ENCODE measurements at places on chromosomes 4 and X. TPM values are rescaled to one million over a fixed set of nuclear protein-coding genes. Genes with fewer than 3 reads are reported as not detected.

DNA sequence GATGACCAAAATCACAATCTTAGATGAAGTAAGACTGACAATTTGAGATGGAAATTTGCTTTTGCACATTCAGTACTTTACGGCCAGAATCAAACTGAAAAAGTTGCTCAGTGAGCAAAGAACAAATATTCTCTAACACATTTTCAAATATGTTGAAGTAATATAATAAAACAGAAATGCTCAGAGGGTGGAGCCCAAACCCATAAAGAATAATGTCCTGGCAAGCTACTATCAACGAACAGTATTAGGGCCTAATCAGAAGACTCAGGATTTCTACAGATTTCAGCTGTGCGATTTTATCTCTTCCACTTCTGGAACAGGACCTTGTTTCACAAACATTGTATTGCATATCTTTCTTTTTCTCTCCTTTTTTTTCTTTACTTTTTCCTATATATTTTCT, 505.0 kb downstream of the TECRL start:
- H3K4me3 ChIP-seq = no peak overlapping the region
- H3K27me3 ChIP-seq = no peaks in the 10 kb centered on the region
- no peaks in the 10 kb centered on the region for H3K36me3 ChIP-seq

GRCh38 chr4:89511776-89512175, 204.2 kb upstream of the GPRIN3 start:
- H3K4me3 ChIP-seq = no peak overlapping the region
- no peaks in the 10 kb centered on the region for H3K36me3 ChIP-seq
- no peaks in the 10 kb centered on the region for H3K4me1 ChIP-seq

- DNase-seq = no peak
- peaks cover 6% of the 10 kb centered on the region for H3K36me3 ChIP-seq
- no peak overlapping the region for H3K27ac ChIP-seq
- no peak overlapping the region for H3K4me3 ChIP-seq
- no peaks in the 10 kb centered on the region for H3K4me1 ChIP-seq
These were observed 34.1 kb downstream of the ART3 start for GRCh38 chr4:76108467-76109181.

GRCh38 chr4:13892739-13893105, 265.2 kb upstream of the BOD1L1 start:
- H3K4me1 ChIP-seq = peaks cover 67% of the 10 kb centered on the region
- peak overlapping the region; percentile 24 for H3K4me3 ChIP-seq
- no peak for DNase-seq
- H3K27ac ChIP-seq = peak overlapping the region; percentile 96
- no peaks in the 10 kb centered on the region for H3K27me3 ChIP-seq

DNA sequence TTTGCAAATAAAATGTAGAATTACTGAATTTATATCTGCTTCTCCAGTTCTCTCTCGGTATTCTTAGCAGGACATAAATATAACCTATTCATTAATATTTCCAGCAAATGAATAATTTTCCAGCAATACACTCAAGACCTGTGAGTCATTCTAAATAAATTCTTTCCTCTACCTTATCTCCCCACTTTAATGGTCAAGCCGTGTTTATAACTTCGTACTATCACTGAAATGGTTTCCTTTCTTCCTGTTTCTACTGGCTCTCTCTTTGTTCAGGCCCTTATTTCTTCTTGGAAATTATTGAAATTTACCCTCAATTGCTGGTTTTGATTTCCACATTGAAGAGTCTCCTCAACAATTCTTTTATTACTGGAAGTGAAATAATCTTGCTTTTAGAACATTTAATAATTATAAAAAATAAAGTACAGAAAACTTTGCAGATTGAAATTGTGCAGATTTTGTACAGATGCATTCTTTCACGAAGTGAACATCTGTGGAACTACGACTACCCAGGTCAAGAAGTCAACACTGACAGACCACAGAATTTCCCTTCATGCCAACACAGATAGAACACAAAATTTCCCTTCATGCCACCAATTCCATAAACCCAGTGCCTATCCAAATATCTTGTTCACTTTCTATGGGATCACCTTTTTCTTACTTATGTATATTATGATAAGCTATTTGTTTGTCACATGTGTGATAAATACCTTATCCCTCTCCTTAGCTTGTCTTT, 205.7 kb downstream of the FAT4 start:
- no peaks in the 10 kb centered on the region for H3K27me3 ChIP-seq
- peak overlapping the region; percentile 45 for H3K27ac ChIP-seq
- H3K36me3 ChIP-seq = no peaks in the 10 kb centered on the region
- no peak overlapping the region for H3K4me3 ChIP-seq
- H3K4me1 ChIP-seq = peaks cover 35% of the 10 kb centered on the region
- no peak for DNase-seq

GRCh38 chr4:630656-631055, 5.3 kb downstream of the PDE6B start:
- H3K4me1 ChIP-seq = no peaks in the 10 kb centered on the region
- no peaks in the 10 kb centered on the region for H3K27me3 ChIP-seq
- H3K36me3 ChIP-seq = no peaks in the 10 kb centered on the region
- H3K27ac ChIP-seq = no peak overlapping the region

DNA sequence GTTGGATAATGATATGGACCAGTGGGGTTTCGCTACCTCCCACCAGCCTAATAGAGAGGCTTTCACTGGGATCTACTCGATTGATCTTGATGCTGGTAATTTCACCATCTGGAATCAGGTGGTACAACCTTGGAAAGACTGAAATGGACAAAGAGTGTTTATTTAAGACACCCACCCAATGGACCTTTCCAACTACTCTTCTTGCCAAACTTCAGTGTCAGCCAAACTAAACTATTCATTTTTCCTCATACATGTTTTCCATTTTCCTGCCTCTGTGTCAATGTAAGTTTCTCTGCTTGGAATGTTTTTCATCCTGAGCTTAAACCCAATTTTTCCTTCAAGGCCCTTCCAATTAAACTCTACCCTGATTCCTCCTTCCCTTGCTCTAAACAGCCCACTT, 92.6 kb downstream of the LNX1 start:
- peaks cover 34% of the 10 kb centered on the region for H3K4me1 ChIP-seq
- no peaks in the 10 kb centered on the region for H3K27me3 ChIP-seq
- H3K27ac ChIP-seq = peak overlapping the region; percentile 78
- no peak for DNase-seq
- H3K4me3 ChIP-seq = no peak overlapping the region

- H3K4me1 ChIP-seq = peaks cover 7% of the 10 kb centered on the region
- H3K27me3 ChIP-seq = no peaks in the 10 kb centered on the region
- DNase-seq = no peak
- no peak overlapping the region for H3K4me3 ChIP-seq
These were observed 42.1 kb upstream of the ANKRD50 start for GRCh38 chr4:124754681-124755080.

GRCh38 chrX:56314334-56314733, 82.2 kb downstream of the KLF8 start:
- H3K27me3 ChIP-seq = no peaks in the 10 kb centered on the region
- H3K36me3 ChIP-seq = no peaks in the 10 kb centered on the region
- H3K4me1 ChIP-seq = no peaks in the 10 kb centered on the region
- no peak overlapping the region for H3K4me3 ChIP-seq
- H3K27ac ChIP-seq = no peak overlapping the region

- peak overlapping the region; percentile 93 for H3K27ac ChIP-seq
- no peaks in the 10 kb centered on the region for H3K27me3 ChIP-seq
- no peak for DNase-seq
- H3K36me3 ChIP-seq = no peaks in the 10 kb centered on the region
These were observed 944 bp downstream of the FUNDC2 start for GRCh38 chrX:155027509-155028066.

GRCh38 chr4:116870686-116871085, 214.7 kb downstream of the TRAM1L1 start:
- H3K36me3 ChIP-seq = no peaks in the 10 kb centered on the region
- H3K4me3 ChIP-seq = no peak overlapping the region
- no peaks in the 10 kb centered on the region for H3K4me1 ChIP-seq
- DNase-seq = no peak
- no peak overlapping the region for H3K27ac ChIP-seq

- no peak overlapping the region for H3K4me3 ChIP-seq
- DNase-seq = no peak
These were observed 94.3 kb downstream of the REPS2 start for GRCh38 chrX:17040711-17041110.

CHRDL1 gene
- total RNA-seq = 0.63 TPM

RTL3 gene
- total RNA-seq = not detected

IL1RAPL1 gene
- not detected for total RNA-seq

AADAT gene
- 10.7 TPM for total RNA-seq

ZXDB gene
- 7.3 TPM for total RNA-seq

NDNF gene
- 0.24 TPM for total RNA-seq

DOCK11 gene
- total RNA-seq = 24.8 TPM

GPR119 gene
- total RNA-seq = not detected

MAGEA2B gene
- total RNA-seq = not detected

Data from osteocyte (in vitro differentiated cells).